ENCODE measurements at places on chromosomes 4 and X. TPM values are rescaled to one million over a fixed set of nuclear protein-coding genes. Genes with fewer than 3 reads are reported as not detected.

The DMRTC1B gene
- not detected for polyA plus RNA-seq

The TSPAN7 gene
- 0.61 TPM for polyA plus RNA-seq

The SMIM43 gene
- not detected for polyA plus RNA-seq

DNA sequence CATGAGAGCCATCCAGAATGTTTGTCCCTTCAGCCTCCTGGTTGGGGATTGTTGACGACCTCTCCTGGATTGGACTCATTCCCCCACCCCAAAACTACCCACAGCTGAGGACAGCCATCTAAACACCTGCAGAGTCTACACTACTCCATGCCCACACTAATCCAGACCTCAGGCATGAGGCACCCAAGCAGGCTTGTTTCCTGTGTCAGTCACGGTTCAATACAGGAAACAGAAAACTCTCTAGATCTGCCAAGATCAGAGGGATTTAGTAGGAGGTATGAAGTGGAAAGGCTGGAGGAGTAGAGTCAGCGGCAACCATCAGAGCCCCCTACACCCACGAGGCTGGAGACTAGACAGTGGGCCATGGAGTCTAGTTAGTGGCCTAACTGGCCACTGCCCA is 37.7 kb downstream of the HAND2 start:
- H3K4me3 ChIP-seq, result no peak overlapping the region
- H3K27me3 ChIP-seq, result peaks cover 8% of the 10 kb centered on the region
- H3K27ac ChIP-seq, result no peak overlapping the region
- H3K4me1 ChIP-seq, result peaks cover 6% of the 10 kb centered on the region
- no peaks in the 10 kb centered on the region for H3K36me3 ChIP-seq
- DNase-seq, result no peak

DNA sequence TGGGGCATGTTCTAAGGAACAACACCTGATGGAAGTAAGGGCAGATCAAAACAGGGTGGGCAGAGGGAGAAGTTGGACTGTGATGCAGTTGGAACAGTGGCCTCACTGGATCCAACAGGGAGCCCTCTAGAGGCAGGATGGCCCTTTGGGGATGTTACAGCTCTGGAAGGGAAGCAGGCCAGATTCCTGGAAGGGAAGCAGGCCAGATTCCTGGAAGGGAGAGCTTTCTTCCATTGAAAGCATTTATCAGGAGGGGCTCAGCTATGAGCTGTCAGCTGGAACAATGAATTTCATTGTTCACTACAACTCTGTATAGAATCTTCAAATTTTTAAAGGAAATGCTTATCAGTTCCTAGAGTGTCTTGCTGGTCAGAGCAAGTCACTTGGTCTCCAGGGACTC is 17.7 kb downstream of the IL15 start:
- H3K27me3 ChIP-seq, result no peaks in the 10 kb centered on the region
- H3K27ac ChIP-seq, result no peak overlapping the region
- no peaks in the 10 kb centered on the region for H3K36me3 ChIP-seq
- H3K4me3 ChIP-seq, result no peak overlapping the region

GRCh38 chr4:170697845-170698244 is 608.1 kb upstream of the AADAT start:
- H3K36me3 ChIP-seq, result no peaks in the 10 kb centered on the region
- H3K4me3 ChIP-seq, result no peak overlapping the region
- H3K27me3 ChIP-seq, result no peaks in the 10 kb centered on the region
- H3K4me1 ChIP-seq, result no peaks in the 10 kb centered on the region

DNA sequence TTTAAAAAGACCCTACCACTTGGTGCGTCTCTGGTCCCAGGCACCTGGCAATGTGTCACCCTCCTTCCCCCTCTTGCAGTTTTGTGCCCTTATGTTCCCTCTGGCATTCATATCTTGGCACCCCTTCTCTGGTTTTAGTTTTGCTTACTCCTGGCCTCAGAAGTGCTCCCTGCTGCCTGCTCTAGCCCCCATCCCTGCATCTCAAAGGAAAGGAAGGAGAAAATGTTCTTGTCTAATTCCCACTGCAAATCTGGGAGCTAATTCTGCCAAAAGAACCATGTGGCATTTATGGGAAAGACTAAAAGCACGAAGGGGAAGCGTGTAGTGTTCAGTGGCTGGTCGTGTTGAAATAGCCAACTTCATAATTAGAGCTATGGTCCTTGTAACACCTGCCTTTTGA is 340.1 kb upstream of the RPS6KA3 start:
- H3K4me3 ChIP-seq, result no peak overlapping the region
- H3K27ac ChIP-seq, result no peak overlapping the region
- no peak for DNase-seq
- no peaks in the 10 kb centered on the region for H3K4me1 ChIP-seq

All from immature natural killer cell (primary cell).